ENCODE measurements at places on chromosomes 16 and 17. TPM values are rescaled to one million over a fixed set of nuclear protein-coding genes. Genes with fewer than 3 reads are reported as not detected.

DNA sequence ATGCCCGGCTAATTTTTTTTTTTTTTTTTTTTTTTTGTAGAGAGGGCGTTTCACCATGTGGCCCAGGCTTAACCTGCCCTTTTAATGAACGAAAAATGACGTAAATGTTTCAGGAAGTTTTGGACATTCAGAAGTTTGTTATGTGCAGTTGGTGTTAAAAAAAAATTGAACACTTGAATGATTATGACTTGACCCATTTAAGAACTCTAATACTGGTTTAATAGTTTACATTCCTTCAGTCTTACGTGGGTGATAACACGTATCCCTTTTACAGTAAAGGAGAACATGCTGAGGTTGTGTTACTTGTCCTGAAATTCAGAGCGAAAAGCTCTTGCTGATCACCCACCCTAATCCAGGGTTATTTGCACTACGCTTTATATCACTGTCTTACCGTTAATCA lies 1.7 kb downstream of the MLYCD start:
- no peak overlapping the region for H3K27ac ChIP-seq
- no peaks in the 10 kb centered on the region for H3K36me3 ChIP-seq
- H3K27me3 ChIP-seq = no peaks in the 10 kb centered on the region
- DNase-seq = no peak
- H3K4me1 ChIP-seq = peaks cover 22% of the 10 kb centered on the region
- H3K4me3 ChIP-seq = no peak overlapping the region

GRCh38 chr17:49148171-49148570 lies 15.6 kb downstream of the B4GALNT2 start:
- H3K36me3 ChIP-seq = no peaks in the 10 kb centered on the region
- H3K27ac ChIP-seq = no peak overlapping the region
- H3K27me3 ChIP-seq = no peaks in the 10 kb centered on the region
- DNase-seq = no peak

- no peak for DNase-seq
- H3K36me3 ChIP-seq = no peaks in the 10 kb centered on the region
- H3K27ac ChIP-seq = no peak overlapping the region
- no peaks in the 10 kb centered on the region for H3K4me1 ChIP-seq
- no peaks in the 10 kb centered on the region for H3K27me3 ChIP-seq
Observed at GRCh38 chr16:19997734-19998133, 76.0 kb downstream of the GPR139 start.

GRCh38 chr16:66389256-66390176 lies 23.0 kb downstream of the CDH5 start:
- H3K36me3 ChIP-seq = no peaks in the 10 kb centered on the region
- no peak for DNase-seq
- H3K4me3 ChIP-seq = no peak overlapping the region
- no peaks in the 10 kb centered on the region for H3K27me3 ChIP-seq

TEKT3 gene
- 0.42 TPM for total RNA-seq

- H3K4me1 ChIP-seq = peaks cover 30% of the 10 kb centered on the region
- H3K27ac ChIP-seq = no peak overlapping the region
- DNase-seq = no peak
- no peak overlapping the region for H3K4me3 ChIP-seq
Observed at GRCh38 chr17:57464191-57464864, 208.0 kb downstream of the MSI2 start.

Measured in CD4-positive, alpha-beta memory T cell (primary cell).